ENCODE measurements at places on chromosomes 2 and 18.

- DNase-seq, result no peak
Measured at GRCh38 chr18:55300936-55301531, 287.0 kb downstream of the TCF4 start.

DNA sequence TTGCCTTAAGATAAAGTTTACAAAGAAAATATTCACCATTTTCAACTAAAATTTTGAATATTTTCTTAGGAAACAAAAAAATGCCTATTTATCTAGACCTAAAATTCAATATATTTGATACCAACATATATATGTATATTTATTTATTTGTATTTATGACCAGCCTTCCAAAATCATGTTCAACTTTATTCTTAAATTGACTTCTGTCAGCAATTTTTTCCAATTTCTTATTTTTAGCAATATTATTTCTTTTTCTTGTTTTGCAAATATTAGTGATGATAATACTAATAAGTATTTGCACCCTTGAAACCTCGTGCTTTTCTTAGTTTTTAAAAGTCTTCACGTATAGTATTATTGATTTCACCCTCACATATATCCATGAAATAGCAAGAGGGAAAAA is 68.2 kb upstream of the PHLPP1 start:
- no peak for DNase-seq

DNA sequence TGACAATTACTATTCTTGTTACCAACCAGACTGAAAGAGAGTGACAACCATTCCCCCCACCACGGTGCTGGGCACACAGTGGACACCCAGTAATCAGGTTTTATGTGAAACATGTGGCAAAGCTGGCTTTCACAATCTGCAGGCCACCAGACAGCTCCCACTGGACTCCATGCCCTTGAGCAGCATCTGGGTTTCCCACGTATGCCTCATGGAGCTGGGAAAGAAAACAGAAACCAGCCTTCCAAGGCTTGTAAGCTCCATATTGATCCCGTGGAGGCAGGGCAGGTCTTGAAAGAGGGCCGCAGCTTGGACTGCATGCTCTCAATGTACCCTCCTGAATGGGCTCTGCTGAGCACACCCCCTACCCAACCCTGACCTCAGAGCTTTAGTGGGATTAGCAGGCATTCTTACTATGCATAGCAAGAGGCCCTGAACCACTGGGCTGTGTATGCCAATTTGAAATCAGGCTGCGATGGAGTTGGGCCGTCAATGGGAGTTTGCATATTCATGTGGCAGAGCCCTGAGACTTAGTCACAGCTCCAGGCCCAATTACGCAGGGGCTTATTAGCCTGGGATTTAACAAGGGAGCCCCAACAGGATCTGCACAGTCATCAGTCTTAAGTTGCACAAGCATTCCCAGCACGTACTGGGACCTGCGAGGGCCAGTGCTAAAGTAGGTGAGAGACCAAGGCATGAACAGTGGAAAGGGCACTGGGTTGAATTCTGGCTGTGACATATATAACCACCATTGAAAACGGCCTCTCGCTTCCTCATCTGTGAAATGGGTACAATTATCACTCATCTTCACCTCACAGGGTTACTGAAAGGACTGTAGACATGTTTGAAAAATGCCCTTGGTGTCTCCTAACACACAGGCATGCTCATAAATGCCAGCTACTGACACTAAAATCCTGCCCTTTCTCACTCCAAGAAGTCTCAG is 10.5 kb downstream of the C1QL2 start:
- DNase-seq, result no peak

GRCh38 chr2:235080101-235080500 is 128.3 kb downstream of the SH3BP4 start:
- DNase-seq, result no peak

DNA sequence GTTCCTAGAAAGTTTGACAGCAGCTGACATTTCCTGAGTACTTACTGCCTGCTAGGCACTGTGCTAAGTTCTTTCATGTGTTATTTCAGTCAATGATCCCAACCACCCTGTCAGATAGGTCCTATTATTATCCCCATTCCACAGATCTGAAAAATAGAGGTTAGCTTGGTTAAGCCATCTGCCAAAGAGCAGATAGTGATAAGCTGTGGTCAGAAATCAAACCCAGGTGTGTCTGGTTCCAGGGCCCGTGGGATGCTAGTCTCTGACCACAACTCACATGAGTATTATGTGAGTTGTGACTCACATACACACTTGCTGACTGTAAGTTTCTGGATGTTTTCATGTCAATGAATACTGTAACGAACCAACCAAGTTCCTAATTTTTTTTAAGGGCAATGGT is 132.0 kb upstream of the APCDD1 start:
- no peak for DNase-seq

- DNase-seq, result no peak
Measured at GRCh38 chr2:651951-652373, 25.2 kb downstream of the TMEM18 start.

- no peak for DNase-seq
Measured at GRCh38 chr2:174678395-174678794, 80.8 kb upstream of the WIPF1 start.

DNA sequence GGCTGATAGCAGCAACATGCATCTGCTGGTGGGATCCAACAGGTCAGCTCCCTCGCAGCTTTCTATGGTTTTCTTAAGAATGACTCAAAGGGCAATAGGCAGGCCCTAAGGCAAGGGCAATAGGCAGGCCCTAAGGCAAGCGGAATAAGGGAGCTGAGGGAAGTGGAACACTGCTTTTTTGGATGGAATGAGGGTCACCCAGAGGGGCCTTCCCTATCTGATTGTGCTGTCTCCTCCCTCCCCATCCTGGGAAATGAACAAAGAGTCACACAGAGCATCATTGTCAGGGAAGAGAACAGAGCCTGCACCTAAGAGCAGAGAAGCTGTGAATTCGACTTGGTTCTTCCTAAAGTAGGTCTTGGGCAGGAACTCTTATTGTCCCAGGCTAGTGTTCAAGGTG is 43.3 kb upstream of the PTPRM start:
- no peak for DNase-seq

DNA sequence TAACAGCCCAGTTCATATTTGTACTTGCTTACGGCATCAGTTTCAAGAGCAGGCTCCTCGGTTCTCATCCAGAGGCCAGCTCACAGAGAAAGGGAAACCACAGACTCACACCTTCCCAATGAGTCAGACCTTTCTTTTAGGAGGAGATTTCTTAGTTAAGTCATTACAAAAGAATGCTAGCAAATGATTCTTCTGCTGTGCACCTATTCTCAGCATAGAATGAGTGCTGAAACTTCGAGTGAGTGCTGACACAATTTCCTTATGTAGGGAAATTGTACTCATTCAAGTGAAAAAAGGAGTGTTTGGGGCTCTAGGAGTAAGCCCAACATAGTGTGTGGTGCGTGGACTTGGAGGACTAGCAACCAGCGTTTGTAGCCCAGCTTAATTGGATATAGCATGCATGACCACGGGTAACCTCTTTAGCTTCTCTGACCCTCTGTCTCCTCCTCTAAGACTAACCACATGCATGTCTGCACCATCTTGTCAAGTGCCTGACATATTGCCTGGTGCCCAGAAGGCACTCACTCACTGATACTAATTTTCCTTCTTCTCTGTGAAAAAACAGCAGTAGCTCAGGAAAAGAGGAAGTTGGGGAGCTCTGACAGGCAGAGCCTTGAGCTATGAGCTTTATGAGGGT is 87.0 kb downstream of the ALPK2 start:
- DNase-seq, result no peak

DNA sequence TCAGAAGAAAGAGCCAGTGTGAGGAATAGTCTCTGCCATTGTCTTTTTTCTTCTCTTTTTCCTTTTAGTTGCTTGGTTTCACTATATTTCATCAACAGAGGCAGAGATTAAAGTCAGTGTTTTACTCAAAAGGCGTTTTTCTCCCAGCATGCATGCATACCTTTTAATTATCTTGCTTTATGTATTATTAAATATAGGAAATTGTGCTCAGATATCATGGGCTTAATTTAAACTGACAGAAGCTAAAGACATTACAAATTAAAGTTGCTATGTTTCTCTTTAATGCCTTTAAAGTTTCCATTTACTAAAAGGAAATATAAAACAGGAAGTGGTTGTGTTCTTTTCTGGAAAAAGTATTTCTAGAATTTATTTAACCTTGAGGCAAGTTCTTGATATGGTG is 223.3 kb upstream of the ATP5MC3 start:
- DNase-seq, result no peak

DNA sequence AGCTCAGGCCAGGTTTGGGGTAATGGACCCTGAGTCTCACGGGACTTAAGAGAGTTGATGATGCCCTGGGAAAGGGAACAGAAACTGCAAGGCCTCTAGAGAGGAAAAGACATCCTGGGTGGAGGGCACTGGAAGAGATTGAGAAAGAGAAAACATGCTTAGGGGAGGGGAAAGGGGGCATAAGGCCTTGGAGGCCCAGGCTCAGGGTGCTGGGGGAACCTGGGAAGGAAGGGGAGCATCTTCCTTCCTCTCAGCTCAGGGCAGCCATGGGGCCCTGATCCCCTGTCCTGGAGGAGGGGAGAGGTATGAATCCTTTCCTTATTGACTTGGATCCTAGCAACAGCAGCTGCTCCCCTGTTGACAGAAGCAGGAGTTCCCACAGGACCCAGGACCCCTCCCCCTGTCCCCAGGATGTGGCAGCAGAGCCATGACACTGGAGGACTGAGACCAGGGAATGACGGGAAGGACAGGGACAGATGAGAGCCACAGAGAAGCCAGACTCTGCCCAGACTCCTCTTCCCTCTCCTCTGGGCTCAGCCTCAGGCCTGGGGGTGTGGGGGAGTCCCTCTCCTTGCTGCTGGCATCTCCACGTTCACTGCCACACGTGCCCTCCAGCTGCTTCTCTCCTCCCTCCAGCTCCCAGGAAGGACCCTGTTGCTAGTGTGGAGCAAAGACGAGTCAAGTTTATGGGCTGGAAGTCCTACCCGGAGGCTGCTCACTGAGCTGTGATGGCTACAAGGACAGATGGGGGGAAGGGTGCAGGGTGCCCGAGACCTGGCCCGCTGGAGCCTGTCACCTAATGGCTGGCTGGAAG is 815 bp downstream of the GPBAR1 start:
- no peak for DNase-seq

- DNase-seq, result no peak
Measured at GRCh38 chr2:69645031-69645431, 1.5 kb upstream of the AAK1 start.

DNA sequence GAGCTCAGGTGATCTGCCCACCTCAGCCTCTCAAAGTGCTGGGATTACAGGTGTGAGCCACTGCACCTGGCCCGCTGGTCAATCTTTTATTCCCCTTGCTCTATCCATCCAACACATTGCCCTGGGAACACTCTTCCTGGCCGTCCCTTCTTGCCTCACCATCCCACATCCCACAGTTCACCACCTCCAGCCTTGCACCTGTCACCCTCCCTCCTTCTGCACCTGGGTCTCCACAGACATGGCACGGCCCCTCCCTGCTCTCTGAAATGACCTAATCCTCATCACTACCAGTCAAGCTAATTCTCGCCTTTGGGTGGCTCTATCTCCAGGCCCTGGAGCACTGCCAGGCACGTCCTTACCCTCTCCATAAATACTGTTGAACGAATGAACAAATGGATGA is 116.9 kb upstream of the TEX51 start:
- DNase-seq, result no peak

GRCh38 chr2:18467749-18468360 is 92.6 kb downstream of the RDH14 start:
- no peak for DNase-seq

DNA sequence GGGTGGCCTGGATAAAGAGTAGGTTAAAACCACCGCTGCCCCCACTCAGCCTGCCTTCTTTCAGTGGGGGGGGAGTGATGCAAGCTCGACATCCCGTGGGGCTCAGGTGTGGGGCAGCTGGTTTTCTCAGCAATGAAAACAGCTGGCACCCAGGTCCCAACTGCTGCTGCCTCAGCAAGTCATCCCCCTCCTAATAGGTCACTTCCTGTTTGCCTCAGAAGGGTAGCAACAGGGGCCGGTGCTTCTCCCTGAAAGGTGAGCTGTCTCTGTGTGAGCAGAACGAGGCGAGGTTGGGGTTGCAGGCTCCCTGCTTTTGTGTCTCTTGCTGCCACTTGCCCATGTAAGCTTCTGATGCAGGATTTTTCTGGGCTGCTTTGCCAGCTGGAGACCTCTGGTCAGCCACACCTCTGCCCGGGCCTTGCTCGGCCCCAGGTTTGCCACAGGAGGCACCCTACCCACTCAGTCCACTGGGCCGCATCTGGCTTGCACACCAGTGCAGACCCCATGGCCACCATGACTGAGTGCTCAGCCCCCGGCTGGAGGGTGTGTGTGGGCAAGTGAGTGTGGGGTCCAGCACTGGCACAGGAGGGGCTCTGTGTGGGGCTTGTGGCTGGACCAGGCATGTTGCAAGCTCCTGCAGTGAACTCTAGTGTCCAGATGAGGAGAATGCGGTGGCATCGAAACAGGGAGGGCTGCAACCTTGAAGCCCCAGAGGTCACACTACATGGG is 11.5 kb upstream of the ASB1 start:
- DNase-seq, result no peak

DNA sequence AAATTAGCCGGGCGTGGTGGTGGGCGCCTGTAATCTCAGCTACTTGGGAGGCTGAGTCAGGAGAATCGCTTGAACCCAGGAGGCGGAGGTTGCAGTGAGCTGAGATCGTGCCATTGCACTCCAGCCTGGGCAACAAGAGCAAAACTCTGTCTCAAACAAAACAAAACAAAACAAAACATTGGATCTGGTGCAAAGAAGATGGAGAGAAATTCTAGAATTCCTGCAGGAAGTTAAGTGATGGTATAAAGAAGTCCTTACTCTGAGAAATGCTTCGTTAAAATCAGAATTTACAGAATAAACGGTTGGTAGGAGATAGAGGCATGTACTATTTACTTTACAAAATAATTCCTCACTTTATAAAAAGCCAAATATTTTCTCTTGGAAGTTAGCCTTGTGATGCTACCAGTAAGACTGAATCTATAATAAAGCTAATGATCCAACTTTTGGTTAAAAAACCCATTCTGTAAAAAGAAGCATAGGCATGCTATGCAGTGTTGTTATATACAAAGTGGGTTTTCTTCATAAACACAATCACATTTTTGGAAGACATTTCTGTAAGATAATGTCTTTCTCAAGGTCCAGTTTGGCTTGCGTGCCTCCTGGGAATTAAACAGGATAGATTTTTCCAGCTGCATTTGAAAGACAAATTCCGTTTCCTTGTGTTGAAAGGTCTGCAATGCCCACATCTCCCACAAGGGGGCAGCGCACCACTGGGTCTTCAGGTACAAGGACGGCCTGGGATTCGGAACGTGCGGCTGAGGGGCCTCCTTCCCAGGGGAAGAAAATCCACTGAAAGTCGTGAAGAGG is 35.6 kb upstream of the PNO1 start:
- DNase-seq, result peak; percentile 80

DNA sequence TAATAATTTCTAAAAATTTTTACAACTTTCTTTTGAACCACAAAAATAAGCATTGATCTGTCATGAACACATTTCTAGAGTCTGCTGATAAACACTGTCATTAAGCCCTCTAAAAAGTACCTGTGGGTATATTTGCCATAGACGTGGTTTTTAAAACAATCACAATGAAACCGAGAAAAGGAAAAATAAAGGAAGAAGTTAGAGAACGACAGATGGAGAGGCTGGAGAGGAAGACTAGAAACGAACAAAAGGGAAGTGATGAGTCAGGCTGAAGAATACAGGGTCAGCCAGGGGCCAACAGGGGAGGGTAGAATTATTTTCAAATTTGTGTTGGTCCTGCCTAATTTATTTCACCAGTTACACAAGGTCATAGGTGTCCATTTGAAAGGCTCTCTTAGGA is 62.0 kb downstream of the MYL12B start:
- no peak for DNase-seq

GRCh38 chr2:20400306-20400705 is 46.6 kb upstream of the RHOB start:
- no peak for DNase-seq

- DNase-seq, result no peak
Measured at GRCh38 chr2:120600335-120600734, 135.3 kb upstream of the GLI2 start.

Measured in activated CD4-positive, alpha-beta T cell treated with anti-CD3 and anti-CD28 coated beads for 24 hours (primary cell).